Stimulated activated CD4-positive, alpha-beta T cell treated with anti-CD3 and anti-CD28 coated beads, Interleukin-1b, Interleukin-23, amount 100 ng/mL, for 24 hours (primary cell): ENCODE measurements at places on chromosomes 5 and 9.

- no peak for DNase-seq
Measured at GRCh38 chr9:2655411-2655901, 33.9 kb downstream of the VLDLR start.

- no peak for DNase-seq
Measured at GRCh38 chr5:135434591-135435466, 12.3 kb downstream of the DCANP1 start.

GRCh38 chr9:98456156-98456613, 200.7 kb upstream of the TBC1D2 start:
- no peak for DNase-seq

DNA sequence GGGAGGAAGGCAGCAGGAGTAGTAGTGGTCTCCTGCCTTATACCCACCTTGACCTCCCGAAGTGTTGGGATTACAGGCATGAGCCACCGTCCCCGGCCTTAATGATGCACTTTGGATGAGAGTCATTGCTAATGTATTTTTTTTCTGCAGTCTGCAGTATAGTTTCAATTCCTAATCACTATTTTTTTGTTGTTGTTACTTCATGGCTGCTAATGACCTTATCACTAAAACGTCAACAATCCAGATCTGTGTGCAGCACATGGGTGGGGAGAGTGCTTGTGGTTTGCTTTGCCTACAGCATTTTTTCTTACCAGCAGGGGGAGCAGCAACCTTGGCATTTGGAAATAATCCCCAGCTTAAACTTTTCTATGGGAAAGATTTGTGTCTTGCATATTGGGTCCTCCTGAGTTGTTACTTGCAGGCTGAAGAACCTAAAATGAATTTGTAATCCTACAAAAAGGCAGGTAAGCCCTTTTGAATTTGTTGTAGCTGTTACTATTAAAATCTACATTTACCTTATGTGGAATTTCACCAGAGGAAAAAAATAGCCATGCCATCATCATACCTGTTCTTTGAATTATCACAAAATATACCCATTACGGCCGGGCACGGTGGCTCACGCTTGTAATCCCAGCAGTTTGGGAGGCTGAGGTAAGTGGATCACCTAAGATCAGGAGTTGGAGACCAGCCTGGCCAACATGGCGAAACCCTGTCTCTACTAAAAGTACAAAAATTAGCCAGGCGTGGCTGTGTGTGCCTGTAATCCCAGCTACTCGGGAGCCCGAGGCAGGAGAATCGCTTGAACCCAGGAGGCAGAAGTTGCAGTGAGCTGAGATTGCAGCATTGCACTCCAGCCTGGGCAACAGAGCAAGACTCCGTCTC, 6.3 kb upstream of the MED7 start:
- DNase-seq: peak; percentile 74

- no peak for DNase-seq
Measured at GRCh38 chr9:134421888-134422287, 95.6 kb downstream of the RXRA start.

DNA sequence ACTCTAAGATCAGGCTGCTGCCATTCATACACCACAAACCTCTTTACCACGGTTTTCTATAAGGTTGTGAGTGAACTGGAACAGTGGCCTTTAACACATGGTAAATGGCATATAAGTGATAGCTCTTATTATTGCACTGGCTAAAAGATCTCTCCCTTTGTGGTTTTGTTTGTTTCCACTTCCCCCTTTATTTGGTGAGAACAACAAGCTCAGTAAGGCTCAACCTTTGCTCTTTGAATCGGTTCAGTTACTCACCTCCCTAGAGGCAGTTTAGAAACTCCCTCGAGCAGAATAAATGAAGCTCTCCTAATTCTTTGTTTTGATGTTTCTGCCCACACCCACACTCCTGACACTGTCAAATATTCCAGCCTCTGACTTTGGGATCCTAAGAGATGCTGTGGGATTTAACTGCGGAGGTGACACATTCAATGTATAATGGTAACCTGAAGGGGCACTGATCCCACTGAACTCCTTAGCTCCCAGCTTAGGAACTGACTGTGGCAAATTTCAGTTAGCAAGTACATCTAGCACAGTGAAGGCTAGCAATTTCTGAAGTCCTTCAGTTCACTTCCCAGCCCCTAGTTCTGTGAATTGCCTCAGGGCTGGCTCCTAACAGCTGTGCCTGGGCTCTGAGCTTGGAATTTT, 22.5 kb upstream of the RAD23B start:
- no peak for DNase-seq

DNA sequence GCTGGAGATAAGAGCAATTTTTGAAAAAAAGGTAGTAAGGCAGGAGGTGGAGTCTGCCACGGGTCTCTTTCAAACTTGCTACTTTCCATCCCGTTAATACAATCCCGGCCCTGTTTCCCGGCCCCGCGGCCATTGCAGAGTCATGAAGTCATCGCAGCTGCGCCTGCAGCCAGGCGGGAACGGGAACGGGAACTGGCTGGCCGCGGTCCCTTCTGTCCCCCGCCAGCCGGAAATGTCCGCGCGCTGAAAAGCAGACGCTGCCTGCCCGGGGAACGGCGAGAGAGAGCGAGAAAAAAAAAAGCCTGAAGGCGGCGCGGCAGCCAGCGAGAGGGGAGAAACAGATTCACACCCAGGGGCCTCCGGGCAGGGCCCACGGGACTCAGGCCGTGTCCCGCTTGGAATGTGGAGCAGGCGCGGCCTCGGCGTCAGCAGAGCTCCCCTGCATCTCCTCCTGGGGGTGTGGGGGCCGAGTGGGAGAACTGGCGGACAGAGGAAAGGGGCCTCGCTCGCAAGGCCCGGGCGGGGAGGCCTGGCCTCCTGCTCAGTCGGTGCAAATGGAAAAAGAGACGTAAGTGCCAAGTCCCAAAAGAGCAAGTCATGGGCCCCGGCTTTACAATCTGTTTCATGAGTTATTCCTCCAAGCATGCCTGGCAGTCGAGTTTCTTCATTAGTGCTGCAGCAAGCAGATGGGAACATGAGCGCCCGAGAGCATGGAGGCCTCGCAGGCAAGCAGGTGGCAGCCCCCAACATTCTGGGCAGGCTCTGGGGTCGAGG, 201.2 kb upstream of the GAS1 start:
- DNase-seq: no peak

- no peak for DNase-seq
Measured at GRCh38 chr9:109256336-109256735, 64.5 kb downstream of the EPB41L4B start.

GRCh38 chr5:157594257-157594656, 18.7 kb upstream of the ADAM19 start:
- DNase-seq: no peak

GRCh38 chr5:71658916-71659662, 60.0 kb upstream of the CARTPT start:
- no peak for DNase-seq

DNA sequence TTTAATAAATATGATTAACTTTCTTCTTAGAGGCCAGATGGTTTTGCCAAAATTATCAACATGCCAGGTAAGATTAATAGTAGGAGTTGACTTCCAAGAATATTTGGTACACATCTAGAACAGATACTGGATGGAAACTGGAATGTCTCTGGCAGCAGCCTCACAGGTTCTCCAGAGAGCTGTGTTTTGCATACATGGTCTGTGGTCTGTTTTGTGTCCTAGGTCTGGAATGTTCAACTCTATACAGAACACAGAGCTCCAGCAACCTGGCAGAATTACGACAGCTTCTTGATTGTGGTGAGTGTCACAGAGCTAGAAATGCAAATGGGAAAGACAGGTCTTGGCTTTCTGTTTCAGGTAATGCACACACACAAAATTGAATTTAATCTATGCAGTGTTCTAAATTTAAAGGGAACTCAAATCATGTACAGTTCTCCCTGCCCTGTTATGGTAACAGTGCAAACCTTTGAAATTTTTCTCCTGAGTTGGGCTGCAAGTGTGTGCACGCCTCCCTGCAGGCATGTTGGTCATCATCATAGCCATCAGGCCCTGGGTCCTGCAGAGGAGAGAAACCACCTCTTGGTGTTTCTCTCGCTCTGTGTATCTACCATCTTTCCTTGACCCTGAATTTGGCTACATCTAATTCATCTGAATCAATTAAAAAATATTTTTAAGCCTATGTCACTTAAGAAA, 58.3 kb downstream of the PIK3R1 start:
- no peak for DNase-seq

DNA sequence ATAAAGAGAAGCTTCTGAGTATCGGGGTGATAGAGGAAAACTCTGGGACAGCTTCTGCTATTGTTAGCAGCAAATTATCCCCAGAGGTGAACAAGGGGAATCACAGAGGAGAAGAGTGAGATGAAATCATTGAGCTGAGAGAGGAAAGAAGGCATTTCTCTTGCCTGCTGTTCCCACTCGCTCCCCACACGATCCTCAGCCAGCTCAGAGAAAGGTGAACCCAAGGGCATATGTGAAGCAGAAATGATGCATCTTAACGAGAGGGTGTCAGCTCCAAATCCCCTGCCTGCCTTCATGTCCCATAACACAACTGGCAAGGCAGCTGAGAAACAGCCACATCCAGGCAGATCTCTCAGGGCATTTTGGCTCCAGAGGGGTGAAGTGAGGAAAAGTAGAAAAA, 111.6 kb downstream of the BRINP1 start:
- no peak for DNase-seq

DNA sequence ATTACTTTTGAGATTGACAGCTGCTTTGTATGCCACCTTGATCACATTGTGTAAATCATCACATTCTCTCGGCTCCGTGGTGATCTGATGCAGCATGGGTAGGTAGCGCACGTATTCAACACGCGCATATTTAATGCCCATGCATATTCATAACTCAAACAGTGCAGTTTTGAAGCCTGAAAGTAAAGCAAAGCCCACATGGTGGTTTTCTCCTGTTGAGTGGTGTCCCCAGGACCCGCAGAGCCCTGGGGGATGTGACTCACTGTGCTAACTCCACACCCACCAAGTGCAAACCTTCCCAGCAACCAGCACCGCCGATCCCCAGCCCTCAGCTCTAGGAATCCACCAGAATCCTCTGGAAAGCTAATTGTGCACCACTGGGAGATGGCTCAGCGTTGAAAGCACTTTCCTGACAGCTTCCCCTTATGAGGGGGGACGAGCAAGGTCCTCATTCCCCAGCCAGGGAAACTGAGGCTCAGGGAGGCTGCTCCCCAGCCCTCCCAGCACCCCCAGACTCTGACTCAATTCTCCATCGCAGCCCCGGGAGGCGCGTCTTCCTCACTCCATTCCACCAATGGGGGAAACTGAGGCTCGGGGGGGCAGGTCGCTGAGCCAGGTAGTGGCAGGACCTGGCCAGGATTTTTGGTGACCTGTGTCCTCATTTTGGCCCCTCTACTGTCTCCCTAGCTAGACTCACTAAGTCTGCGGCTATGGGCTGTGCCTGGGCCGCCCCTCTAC, 46.4 kb downstream of the SARDH start:
- no peak for DNase-seq

DNA sequence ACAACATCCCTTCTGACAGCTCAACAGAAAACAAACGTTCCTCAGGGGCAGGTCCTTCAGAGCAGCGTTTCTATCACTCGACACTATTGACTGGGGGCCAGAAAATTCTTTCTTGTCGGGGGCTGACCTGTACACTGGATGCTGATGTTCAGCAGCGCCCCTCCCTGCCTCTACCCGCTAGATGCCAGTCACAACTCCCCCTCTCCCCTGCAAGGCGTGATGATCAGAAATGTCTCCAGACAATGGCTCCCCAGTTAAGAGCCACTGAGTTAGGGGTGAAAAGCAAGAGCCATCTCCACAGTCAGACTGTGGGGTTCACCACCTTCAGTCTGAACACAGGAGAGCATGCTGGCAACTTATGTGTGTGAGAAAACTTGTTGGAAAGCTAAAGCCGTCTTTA, 39.8 kb downstream of the SERINC5 start:
- no peak for DNase-seq

DNA sequence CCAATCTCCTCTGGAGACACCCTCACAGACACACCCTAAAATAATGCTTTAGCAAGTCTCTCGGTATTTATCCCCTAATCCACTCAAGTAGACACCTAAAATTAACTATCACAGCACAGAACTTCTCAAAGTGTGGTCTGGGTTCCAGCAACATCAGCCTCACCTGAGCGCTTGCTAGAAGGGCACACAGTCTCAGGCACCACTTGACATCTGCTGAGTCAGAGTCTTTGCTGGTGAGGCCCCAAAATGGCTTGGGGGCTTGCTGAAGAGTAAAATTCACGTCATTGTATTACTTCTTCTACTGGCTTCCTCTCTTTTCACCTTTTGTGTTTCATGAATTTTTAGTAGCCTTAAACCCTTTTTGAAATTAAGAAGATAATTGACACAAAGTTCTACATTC, 9.0 kb downstream of the FOXB2 start:
- DNase-seq: no peak

DNA sequence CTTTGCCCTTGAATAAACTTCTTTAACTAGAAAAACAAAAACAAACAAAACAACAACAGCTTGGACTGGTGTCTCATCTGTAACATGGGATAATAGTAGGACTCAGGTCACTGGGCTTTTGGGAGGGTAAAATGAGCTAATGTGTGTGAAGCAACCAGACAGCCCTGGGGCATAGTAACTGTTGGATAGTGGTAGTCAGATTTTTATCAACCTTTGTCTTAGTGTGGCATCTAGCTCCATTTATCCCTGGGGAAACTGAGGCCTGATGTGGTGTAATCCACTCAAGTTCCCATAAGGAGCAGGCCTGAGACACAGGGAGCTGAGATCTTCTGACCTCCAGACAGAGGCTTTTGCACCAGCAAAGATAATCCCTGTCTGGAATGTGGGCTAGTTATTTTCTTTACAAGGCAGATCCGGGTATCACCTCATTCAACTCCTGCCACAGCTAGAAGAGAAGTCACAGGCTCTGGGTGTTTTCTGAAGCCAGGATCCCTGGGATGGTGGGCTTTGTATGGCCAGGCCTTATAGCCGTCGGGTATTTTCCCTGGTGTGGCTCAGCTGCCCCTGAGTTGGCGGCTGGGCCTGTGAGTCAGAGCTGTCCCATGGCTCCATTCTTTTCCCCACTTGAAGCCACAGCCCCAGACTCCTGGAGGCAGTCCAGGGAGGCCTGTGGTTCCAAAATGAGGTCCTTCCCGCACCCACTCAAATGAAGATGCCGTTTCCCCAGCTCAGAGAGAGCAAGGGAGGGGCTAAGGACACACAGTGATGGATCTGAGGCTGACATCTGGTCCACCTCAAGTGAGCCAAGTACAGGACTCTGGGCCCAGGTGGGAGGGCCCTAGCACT, 26.1 kb upstream of the CSF1R start:
- no peak for DNase-seq

- DNase-seq: no peak
Measured at GRCh38 chr9:73780916-73781315, 629.3 kb downstream of the ANXA1 start.

- no peak for DNase-seq
Measured at GRCh38 chr5:78519198-78519941, 129.2 kb downstream of the LHFPL2 start.

GRCh38 chr9:88852794-88853193, 138.5 kb upstream of the S1PR3 start:
- DNase-seq: no peak
